Lung microvascular endothelial cell (primary cell): ENCODE measurements at places on chromosomes 12 and 14. TPM values are rescaled to one million over a fixed set of nuclear protein-coding genes. Genes with fewer than 3 reads are reported as not detected.
A peak's percentile ranks its signal among the peaks of the same experiment; 100 is the strongest.

- no peak for DNase-seq
Measured at GRCh38 chr12:108630481-108631207, 3.0 kb downstream of the SELPLG start.

GRCh38 chr14:74495356-74495755, 1.8 kb downstream of the ISCA2 start:
- DNase-seq: no peak

DNA sequence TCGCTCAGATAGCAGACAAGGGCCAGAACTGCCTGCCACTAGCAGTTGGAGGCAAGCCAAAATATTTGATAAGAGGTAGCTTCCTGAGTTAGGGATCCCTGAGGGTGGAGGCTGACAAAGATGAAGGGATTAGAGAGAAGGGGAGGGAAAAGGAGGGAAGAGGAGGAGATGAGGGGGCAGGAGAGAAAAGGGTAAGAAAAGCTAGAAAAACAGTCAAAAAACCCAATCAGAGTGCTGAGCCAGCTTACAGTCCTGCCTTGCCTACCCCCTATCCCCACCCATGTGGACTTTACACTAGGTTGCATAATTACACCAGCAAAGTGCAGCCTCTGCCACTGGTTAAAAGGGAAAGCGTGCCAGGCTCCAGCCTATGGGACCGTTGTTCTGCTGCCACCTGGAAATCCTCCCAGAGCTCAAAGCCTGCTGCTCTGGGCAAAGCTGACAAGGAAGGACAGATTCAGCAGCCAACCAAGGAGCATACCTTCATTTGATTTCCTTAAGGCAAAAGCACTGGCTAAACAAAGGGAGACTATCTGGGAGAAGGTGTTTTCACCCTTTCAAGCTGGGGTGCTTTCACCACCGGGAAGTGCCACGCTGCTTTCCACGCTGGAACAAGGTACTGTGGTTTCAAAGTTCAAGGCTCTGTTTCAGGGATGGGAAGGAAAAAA, 3.8 kb upstream of the NUMB start:
- DNase-seq: peak; percentile 29

- peak; percentile 50 for DNase-seq
Measured at GRCh38 chr12:12899530-12900380, 8.4 kb downstream of the GPRC5A start.

The CRACR2A gene
- 12.2 and 13.9 TPM in 2 replicates for total RNA-seq
